ENCODE measurements at places on chromosomes 1 and 21.

GRCh38 chr1:112344754-112345423, 51.1 kb upstream of the CTTNBP2NL start:
- DNase-seq = no peak

DNA sequence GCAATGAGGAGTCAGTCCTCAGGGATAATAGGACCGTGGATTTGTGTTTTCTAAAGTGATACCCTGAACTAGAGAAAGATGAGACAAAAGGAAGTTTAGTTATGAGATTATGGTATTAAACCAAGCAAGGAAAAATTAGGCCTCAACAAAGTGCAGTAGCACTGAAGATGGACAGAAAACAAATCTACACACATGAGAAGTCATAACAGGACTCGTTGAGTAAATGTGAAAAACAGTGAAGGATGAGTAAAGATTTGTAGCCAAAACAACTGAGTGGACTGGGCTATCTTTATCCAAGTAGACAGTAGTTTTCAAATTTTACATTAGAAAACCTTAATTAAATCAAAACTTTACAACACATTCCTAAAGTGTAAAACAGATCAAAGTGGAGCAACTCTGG, 15.0 kb downstream of the EPRS1 start:
- no peak for DNase-seq

DNA sequence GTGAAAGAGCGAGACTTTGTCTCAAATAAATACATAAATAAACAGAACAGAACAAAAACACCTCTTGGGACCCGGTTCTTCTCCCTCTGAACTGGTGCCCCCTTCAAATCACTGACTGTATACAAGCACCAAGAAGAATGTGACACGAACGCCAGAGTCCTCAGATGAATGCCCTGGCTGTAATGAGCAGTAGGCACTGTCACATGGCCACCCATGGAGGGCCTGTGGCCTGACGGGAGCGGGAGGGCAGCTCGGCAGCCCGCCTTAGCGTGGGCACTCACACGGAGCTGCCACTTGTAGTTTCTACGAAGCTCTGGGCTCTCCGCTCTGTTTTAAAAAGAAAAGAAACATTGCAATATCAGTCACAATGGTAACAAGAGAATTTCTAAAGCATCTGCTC, 146.0 kb downstream of the PEX14 start:
- DNase-seq = no peak

DNA sequence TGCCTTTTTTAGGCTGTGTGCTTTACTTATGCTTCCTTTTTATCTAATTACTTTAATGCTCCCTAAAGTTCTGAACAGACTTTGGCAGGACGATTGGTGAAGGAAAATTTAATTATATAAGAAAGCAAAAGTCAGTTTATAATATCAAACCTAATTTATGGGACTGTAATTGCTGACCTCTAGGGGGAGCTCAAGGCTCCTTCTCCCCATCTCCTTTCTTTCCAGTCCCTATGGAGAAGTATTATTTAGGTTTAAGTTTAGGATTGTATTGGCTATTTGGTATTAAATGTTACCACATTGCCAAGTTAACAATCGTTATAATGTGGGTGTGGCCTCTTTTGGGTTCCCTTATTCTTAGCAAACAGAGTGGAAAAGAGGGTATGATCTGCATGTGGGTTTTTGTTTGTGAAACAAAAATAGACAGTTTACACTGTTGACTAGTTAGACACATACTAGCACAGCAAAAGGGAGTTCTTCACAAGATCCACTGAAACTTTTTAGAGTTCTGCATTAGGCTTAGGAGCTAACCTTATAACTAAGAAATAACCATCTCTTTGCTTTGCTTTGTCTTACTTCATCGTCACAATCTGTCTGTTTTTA, 48.2 kb upstream of the TNFSF4 start:
- no peak for DNase-seq

DNA sequence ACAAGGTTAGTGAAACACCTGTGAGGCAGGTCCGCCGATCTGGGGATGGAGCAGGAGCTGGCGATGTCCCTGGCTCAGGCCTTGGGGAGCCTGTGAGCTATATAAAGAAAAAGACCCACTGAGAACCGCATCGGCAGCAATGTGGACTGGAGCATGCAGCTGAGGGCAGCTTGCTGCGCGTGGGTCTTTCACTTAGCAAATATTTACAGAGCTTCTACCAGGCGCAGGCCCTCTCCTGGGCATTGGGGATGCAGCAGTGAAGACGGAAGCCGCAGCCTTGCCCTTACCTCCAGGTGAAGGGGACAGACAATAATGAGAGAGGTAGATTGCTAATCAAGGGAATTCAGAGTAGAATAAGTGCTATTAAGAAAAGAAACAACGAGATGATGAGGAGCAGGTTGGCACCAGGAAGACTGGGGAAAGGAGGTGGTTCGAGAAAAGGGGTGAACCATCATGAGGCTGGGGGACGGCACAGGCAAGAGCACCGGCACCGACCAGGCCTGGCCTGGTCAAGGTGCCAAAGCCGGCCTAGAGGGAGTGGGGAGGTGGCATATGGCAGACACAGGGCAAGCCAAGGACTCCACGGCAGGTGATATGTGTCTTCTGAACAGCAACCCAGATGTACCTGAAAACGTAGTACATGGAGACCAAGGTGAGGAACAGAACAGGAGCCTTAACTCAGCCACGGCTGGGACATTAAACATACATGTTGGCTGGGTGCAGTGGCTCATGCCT, 60.7 kb upstream of the PAX7 start:
- DNase-seq = no peak

DNA sequence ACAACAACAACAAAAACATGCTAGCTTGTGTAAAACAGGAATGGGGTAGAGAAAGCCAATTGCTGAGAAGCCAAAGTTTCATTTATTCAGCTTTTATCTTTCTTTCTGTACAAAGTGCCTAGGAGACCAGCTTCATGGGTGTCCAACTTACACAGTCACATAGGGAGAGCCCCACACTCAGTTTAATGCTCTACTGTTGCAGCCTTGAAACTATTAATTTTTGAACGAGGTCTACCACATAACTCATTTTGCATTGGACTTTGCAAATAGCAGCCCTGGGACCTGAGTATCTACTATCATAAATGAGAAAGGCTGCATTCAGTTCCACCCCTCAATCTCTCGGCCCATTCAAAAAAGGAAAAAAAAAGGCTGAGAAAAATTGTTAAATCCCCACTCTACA, 98.8 kb downstream of the ZNF644 start:
- no peak for DNase-seq

DNA sequence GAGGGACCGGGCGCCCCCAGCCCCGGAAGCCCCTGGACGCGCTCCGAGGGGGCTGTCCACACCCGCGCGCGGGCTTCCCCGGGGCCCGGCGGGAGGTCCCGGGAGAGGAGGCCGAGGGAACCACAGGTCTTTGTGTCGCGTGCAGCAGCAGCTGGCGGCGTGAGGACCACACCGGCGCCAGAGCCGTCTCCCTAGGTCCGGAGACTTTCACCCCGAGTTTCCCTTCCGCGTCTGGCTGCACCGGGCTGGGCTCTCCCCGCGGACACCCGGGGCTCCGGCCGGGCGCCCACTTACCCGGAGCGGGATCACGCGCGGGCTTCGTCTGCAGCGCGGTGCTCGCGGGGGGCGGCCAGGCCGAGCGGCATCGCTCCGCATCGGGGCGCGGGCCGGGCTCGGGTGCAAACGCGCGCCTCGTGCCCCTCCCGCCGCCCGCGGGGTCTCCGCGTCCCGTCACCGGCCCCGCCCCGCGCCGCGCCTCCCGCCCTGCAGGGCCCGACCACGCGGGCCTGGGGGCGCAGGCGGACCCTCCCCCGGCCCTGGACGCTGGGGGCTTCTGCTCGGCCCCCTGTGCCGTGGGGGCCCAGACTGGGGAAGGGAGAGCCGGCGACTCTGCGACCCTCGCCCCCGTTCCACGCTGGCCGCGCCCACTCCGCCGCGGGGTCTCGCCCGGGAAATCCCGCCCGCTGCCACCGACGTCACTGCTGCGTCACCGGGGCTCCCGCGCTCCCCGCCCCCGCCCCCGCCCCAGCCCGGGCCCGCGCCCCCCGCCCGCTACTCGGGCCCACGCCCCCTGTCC, at the start of gene GNG4:
GNG4 (minus strand) TSS at position 417 of the 796 bp plus-strand sequence. CDS start 65,946 bp downstream, outside the sequence.
- DNase-seq = peak; percentile 64

- no peak for DNase-seq
Observed at GRCh38 chr1:212118872-212119260, 83.3 kb downstream of the DTL start.

DNA sequence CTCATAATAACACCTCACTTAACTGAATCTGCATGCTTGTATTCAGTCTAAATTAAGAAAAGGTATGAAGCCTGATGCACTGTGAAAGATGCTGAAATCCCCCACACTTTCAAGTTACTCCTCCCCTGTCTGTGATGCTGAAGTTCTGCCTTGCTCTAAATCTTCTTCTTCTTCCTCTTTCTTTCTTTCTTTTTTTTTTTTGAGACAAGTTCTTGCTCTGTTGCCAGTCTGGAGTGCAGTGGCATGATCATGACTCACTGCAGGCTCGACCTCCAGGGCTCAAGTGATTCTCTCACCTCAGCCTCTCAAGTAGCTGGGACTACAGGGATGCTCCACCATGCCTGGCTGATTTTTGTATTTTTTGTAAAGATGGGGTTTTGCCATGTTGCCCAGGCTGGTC, 231.0 kb upstream of the B3GALT2 start:
- no peak for DNase-seq

DNA sequence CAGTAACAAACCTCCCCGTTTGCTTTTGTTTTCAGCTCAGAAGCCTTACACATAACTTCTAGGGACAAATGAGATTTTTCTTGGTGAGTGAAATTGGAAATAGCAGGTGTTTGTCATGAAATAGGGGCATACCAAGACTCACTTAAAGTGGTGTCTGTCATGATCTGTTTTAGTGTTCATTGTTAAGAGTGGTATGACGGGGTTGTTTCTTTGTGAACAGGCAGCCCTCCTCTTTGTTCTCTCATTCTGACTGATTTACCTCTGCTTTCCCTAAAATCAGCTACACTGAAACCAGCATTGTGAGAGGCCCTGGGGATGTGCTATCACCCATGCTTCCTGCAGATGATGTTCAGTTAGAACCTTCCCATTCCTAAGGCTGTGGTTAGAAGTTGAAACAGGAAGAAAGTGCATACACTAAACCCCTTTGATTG, 2.5 kb upstream of the ERO1B start:
- no peak for DNase-seq

GRCh38 chr1:8144323-8144722, 118.2 kb upstream of the ERRFI1 start:
- no peak for DNase-seq

DNA sequence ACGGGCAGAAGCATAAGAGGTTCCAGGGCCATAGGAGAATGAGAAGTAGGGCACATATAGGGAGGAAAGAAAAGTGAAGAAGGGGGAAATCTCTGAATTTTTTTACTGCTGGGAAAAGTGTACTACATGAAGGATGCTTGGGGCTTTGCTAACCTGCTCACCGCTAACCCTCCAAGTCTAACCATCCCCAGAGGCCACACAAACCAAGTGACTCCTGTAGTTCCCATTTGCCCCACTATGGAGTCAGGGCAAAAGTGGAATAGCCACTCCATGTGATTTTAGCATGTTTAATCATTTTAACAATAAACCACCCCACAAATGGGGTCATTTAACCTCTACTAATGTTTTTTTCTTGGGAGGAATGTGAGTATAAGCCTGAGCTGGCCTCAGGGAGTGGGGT, 24.7 kb downstream of the MPZ start:
- no peak for DNase-seq

Measured in lung (tissue), 17 donors.